ENCODE measurements at places on chromosomes 2 and 18.

DNA sequence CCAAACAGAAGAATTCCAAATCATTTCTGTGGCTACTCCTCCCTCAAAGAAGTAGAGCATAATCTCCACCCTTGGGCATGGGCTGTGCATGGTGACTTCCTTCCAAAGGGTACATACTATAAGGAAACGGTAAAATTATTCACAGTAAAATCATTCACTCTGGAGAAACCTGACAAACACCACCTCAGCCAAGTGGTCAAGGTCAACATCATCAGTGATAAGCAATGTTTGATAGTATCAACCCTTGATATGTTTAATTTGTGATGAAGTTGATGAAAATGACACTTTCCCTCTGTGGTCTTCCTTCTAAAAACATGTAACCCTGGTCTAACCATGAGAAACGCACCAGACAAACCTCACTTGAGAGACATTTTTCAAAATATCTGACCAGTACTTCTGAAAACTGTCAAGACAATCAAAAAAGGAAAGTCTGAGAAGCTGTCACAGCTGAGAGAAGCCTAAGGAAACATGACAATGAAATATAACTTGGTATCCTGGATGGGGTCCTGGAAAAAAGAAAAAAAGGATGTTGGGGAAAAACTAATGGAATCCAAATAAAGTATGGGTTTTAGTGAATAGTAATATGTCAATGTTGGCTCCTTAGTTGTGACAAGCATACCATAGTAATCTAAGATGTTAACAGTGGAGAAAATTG is 9.4 kb upstream of the TXNDC2 start:
- DNase-seq = no peak

GRCh38 chr2:126600742-126601141 is 55.2 kb upstream of the GYPC start:
- no peak for DNase-seq

DNA sequence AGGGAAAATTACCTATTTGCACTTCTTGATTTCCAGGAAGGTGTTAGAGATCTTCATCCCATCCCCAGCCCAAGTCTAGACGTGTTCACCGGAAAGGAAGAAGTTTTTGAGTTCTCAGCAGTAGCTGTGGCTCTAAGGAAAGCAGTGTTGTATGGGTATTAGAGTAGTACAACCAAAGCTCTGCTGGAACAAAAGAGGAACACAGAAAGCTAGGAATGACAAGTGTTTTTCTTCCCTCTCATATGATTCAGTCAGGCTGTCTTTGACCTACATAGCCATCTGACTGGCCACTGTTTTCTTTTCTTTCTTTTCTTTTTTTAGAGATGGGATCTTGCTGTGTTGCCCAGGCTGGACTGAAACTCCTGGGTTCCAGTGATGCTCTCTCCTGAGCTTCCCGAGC is 82.7 kb upstream of the SLC39A10 start:
- DNase-seq = no peak

GRCh38 chr2:170123593-170123992 is 54.4 kb upstream of the MYO3B start:
- peak; percentile 25 for DNase-seq

DNA sequence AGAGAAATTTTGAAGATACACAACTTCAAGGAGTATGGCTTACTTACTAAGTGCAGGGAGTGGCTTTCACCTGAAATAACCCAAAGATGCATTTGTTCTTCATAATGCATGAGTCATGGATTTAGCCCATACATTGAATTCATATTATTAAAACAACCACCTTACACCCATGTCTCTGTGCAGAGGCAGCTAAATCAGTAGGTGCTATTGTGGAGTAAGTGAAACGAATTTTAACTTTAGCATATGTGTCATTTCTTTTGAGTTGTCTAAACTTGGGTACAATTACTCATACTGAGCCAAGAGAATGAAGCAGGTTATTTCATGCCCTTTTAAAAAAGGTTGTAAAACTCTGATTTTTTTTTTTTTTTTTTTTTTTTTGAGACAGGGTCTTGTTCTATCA is 11.0 kb upstream of the ANKRD29 start:
- DNase-seq = no peak

GRCh38 chr2:231924889-231925275 is 1.3 kb downstream of the NPPC start:
- no peak for DNase-seq

DNA sequence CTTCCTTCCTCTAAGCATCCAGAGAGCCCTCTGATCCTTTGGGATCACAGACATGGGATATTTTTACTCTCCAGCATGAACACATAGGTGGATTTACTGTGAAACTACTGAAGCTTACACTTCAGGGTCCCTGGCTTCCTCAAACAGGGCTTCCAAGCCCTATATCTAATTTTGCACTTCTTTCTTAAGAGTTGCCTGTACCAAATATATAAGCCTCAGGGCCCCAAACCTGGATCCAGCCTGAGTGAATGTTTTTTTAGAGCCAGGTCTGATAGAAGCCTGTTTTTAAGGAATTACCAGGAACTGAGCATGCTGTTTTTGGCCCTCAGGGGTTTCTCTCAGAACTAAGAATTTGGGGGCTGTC is 13.2 kb upstream of the KCMF1 start:
- no peak for DNase-seq

DNA sequence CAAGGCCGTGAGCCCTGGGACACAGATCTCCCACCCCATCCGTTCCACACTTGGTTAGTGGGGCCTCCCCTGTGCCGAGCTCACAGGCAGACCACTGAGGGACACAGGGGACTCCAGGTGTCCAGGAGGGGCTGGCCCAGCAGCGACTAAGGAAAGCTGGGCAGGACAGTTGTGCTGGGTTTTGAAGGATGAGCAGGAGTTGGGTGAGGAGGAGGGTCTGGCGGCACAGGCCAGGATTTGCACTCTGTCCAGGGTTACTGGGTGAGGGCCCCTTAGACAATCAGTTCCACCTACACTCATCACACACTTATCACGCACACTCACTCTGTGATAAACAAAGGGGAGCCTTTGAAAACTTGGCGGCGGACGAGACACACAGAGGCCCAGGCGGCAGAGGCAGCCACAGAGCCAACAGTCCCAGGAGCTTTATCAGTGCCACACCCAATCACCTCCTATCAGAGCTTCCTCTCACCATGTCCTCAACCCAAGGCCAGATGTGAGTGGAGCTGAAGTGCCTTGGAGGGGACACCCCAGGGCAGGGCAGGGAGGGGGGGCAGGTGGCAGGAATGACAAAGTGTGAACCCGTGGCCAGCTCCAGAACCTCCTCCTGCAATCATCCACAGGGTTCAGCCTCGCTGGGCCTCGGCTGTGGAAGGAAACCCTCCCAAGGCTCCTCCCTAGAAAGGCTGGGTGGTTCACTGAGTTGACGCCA is 26.6 kb downstream of the BIN1 start:
- no peak for DNase-seq

GRCh38 chr18:57755473-57756067 is 47.5 kb downstream of the ATP8B1 start:
- DNase-seq = no peak

GRCh38 chr2:78701546-78701945 is 324.0 kb upstream of the REG3G start:
- no peak for DNase-seq

DNA sequence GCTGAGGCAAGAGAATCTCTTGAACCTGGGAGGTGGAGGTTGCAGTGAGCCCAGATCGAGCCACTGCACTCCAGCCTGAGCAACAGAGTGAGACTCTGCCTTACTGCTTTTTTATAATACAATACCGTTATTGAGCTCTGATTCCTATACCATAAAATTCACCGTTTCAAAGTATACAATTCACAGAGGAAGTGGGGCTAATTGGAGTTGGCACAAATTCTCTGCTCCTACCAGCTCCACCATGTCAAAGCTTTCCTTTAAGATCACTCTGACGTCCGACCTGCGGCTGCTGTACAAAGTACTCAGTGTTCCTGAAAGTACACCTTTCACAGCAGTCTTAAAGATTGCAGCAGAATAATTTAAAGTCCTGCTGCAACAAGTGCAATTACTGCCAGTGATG is 29.6 kb upstream of the CYBRD1 start:
- DNase-seq = no peak

GRCh38 chr2:138454761-138455160 is 46.8 kb upstream of the SPOPL start:
- no peak for DNase-seq

DNA sequence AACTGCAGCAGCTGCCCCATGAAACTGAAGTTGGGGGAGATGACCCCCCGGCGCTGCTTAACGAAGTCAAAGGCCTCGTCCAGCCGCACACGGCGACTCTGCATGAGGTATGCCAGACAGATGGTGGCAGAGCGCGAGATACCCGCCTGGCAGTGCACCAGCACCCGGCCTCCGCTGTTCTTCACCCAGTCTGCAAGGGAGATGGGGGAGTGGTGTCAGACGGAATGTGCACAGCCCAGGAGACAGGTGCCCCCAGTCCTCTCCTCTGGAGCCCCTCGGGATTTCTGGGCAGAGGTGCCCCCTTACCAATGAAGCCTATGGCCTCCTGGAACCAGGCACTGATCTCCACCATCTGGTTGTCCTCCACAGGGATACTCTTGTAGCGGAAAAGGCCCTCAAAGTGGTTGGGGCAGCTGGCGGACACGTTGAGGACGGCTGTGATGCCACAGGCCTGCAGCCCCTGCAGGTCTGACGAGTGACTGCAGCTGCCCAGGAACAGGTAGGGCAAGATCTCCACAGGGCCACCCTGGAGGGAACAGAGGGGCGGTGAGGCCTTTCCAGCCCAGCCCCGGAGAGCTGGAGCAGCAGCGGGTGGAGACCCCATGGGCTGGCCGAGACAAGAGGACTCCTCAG is 1.3 kb downstream of the DUSP2 start:
- no peak for DNase-seq

GRCh38 chr2:185463481-185463880 is 275.1 kb upstream of the FSIP2 start:
- no peak for DNase-seq

GRCh38 chr2:206011795-206012194 is 74.2 kb downstream of the INO80D start:
- peak; percentile 32 for DNase-seq

DNA sequence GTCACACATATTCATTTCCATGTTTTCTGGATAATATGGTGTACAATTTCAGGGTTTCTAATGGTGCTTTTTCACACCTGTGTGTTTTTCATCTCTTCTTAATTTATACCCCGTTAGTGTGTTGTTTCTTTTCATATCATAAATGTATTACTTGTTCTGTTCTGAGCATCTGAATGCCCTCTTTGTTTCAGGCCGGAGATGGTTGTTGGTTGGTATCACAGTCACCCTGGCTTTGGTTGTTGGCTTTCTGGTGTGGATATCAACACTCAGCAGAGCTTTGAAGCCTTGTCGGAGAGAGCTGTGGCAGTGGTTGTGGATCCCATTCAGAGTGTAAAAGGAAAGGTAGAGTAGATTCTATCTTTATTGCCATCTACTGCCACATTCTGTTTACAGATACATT is 45.1 kb upstream of the TBR1 start:
- no peak for DNase-seq

- DNase-seq = no peak
Measured at GRCh38 chr2:224570328-224570993, 14.7 kb downstream of the CUL3 start.

DNA sequence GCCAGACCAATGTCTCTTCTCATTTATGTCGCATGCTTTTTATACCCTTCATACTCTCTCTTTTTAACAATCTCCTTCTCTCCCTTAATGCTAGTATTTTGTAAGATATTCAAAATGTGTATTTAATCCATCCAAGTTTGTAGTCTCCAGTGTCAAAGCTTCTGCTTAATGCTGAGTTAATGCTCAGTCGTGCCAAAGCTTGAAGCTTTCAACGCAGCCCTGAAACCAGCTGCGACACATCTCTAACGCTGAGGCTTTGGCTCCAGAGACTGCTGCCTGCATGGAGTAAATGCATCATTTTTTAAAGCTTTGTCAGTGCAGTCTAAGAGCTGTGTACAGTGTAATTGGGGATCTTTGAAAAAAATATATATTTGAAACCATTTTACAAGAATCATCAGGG is 2108.8 kb upstream of the PIK3C3 start:
- no peak for DNase-seq

GRCh38 chr2:177335917-177336450 is 56.6 kb upstream of the AGPS start:
- DNase-seq = no peak

- DNase-seq = no peak
Measured at GRCh38 chr2:196372811-196373664, 201.7 kb upstream of the STK17B start.

- peak; percentile 57 for DNase-seq
Measured at GRCh38 chr18:31555971-31556747, 35.5 kb upstream of the TTR start.

DNA sequence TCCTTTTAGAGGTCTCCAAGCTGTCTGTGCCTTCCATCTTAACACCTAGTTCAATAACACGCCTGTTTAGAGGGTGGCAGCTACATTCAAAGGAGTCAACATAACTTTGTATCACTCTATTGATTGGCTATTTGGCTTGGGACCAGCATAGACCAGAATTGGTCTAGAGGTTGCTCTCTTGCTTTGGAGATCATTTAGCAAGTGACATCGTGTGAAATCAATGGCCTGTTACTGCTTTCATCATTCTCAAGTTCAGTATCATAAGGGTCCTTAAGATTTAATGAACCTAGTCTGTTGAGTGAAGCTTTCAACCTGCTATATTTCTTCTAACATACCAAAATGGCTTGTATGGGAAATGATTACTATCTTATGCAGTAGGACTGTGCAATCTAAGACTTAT is 768.2 kb downstream of the NRXN1 start:
- no peak for DNase-seq

DNA sequence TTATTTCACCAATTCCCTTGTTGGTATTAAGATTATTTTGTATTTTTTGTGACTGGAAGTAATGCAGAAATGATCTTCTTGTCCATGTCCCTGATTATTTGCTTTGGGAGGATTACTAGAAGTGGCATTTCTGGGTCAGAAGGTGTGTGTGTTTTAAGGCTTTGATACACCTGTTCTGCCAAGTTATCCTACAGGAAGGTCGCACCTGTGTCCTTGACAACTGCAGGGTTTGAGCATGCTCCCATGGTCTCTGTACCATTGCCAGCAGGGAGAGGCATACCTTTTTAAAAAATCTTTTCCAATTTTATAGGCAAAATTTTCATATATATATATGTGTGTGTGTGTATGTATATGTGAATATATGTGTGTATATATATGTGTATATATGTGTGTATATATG is 29.7 kb downstream of the KDM3A start:
- no peak for DNase-seq

- DNase-seq = peak; percentile 3
Measured at GRCh38 chr18:47174545-47175116, 1.5 kb downstream of the IER3IP1 start.

DNA sequence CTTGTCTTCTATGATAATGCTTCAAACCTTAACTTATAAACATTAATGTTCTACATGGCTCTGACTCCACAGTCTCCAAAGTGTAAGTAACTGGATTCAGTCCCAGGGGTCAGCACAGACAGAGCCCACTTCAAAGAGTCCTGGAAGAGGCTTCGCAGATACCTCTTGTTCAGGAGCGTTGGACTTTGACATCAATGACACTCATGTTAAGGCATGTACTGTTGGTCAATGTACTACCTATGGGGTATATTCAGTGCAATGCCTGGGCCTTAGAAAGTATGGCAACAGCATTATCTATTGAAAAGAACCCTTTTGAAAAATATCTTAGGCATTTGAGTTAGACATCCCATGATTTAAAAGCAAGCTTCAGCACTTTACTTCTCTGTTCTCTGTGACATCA is 143.1 kb downstream of the GRB14 start:
- no peak for DNase-seq
